Central memory CD4-positive, alpha-beta T cell (primary cell): ENCODE measurements at places on chromosomes 12 and 14.

DNA sequence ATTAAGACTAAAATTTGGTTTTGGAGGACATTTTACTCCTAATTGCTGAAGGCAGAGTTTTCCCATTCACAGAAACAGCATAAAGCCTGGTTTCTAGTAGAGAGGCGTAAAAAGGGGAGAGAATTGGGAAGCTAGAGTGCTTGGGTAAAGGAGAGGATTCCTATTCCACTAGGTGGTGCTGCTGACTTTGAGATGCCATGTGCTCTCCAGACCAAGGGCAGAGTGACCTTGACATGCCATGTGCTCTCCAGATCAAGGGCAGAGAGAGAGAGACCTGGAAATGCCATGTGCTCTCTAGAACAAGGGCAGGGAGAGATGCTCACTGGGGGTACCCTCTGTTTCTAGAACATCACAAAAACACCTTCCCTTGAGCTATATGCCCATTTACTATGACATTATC is 176.2 kb upstream of the PDZRN4 start:
- DNase-seq = no peak

DNA sequence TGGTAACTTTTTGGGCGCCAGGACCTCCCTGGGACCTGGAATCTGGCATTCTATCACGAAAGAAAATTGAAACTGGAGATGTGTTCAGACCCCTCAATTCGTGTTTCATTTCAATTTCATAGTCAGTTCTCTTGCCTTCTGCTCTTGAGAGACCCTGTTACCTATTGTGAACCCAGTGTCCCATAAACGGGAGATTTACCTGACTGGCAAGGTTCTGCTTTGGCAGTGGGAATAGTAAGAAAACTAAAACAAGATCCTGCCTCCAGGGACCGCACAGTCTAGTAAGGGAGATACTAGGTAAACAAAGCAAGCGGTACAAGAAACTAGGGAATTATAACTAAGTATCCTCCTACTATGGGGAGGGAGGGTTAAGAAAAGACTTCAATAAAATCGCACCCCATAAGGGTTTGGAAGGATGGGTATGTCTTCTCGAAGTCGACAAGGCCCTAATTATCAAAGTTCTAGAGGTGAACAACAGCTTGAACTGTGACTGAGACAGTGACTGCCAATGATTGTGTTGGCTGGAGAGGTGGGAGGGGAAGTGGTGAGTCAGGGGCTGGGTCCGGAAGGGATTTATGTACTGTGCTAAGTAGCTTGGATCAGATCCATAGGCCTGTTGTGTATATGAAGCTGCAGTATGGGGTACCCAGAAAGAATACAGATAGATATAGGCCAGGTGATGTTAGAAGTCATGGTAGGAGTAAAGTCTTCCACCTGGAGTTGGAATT is 754 bp downstream of the ACSS3 start:
- no peak for DNase-seq

DNA sequence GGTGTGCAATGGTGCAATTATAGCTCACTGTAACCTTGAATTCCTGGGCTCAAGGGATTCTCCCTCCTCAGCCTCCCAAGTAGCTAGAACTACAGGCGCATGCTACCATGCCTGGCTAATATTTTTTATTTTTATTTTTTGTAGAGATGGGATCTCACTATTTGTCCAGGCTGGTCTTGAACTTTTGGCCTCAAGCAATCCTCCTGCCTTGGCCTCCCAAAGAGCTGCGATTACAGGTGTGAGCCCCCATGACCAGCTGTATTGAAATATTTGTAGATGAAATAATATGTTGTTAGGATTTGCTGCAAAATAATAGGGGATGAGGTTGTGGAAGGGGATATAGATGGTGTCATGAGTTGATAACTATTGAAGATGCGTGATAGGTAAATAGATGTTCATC is 4.9 kb downstream of the KLHL28 start:
- no peak for DNase-seq

- DNase-seq = no peak
Observed at GRCh38 chr12:88836156-88836555, 255.9 kb upstream of the KITLG start.

GRCh38 chr12:12433203-12433731 is 76.4 kb downstream of the BORCS5 start:
- no peak for DNase-seq

DNA sequence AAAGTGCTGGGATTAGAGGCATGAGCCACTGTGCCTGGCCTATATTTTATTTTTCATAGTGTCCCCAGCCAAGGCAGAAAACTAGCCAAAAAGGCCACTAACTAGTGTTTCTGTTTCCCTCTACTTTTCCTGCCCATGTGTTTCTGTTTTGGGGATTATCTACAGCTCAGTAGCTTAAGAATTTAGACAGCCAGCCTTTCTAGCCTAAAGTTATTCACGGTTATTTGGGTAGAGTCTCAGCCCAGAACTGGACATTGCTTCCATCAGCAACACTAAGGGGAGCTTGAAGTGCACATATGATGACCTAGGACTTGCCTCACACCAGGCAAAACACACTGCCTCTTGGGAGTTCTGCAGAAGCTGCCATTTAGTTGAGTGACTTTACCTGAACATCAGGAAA is 17.9 kb downstream of the PROX2 start:
- DNase-seq = no peak

- no peak for DNase-seq
Observed at GRCh38 chr14:105554022-105554421, 27.6 kb downstream of the TMEM121 start.

DNA sequence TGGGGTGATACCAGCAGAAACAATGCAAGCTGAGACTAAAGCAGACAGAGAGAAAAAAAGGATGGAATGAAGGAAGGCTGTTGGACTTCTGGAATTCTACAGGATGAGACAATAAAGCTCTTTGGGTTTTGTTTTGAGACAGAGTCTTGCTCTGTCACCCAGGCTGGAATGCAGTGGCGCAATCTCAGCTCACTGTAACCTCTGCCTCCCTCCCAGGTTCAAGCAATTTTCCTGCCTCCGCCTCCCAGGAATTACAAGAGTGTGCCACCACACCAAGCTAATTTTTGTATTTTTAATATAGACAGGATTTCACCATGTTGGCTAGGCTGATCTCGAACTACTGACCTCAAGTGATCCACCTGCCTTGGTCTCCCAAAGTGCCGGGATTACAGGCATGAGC is 115.4 kb downstream of the EXOC5 start:
- no peak for DNase-seq

GRCh38 chr12:126493366-126494108 is 1428.3 kb downstream of the AACS start:
- DNase-seq = no peak

GRCh38 chr12:4448371-4448940 is 2.8 kb upstream of the FGF6 start:
- no peak for DNase-seq

DNA sequence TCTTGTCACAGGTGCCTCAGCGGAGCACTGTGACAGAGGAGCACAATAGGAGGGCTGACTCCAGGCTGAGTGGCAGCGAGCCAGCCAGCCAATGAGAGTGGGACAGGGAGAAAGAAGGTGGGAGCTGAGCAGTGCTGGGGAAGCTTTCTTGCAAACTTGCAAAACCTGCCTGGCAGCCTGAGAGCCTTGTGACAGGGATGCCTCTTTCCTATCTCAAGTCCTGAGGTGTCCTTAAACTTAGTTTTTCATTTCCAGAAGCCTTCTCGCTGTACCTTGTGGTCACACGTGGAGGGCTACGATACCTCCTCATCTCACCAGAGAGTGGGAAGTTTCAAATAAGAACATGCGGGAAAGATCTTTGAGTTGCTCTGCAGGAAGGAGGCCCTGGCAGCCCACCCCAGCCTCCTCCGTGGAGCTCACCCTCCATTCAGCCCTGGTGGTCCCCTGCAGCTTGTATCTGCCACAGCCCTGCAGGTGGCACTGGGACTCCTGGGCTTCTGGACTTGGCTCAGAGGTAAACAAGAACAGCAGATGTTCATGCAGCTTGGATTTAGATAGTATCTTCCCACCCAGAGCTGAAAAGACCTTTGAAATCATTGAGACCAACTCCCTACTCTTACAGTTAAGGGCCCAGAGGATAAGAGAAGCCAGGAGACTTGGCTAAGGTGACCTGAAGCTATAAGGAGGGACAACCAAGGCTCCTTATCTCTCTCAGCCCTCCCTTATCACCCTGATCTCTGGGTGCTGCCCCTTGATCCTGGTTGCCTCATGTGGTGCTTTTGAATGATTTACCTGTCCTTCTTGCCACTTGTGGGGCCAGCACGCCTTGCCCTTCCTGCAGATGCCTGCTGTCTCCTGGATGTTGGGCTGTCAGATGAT is 153.5 kb upstream of the MAX start:
- DNase-seq = no peak

DNA sequence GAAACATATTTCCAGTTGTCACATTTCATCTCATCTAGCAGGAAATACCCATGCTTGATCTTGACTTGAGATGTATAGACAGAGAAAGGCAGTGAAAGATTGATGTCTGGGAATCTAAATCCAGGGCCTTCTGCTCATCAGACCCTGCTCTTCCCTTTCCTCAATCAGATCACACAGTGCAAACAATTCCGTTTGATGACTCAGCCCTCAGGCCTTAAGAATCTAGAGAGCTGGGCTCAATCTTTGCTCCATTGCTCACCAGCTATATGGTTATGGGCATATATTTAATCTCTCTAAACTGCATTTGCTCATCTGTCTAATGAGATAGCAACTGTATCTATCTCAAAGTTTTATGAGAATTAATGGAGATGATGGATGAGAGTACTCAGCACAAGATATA is 201.8 kb upstream of the CCDC196 start:
- DNase-seq = no peak

DNA sequence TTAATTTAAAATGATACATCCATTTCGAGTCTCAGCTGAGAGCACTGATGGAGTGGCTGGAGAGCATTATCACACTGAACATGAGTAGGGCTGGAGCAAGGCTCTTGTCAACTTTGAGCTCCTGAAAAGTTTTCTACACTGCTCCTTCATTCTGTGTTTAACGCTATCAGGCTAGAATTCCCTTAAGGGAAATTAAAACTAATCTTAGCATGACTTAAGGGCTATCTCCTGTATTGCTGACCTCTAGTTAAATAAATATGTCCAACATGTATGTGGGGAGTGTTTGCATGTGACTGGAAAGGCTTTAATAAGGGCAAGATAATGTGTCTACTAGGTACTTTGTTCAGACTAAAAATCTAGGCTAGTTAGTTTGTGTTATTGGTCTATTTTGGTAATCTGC is 116.7 kb upstream of the CAND1 start:
- no peak for DNase-seq

- DNase-seq = no peak
Observed at GRCh38 chr12:86608638-86609037, 352.4 kb upstream of the MGAT4C start.

DNA sequence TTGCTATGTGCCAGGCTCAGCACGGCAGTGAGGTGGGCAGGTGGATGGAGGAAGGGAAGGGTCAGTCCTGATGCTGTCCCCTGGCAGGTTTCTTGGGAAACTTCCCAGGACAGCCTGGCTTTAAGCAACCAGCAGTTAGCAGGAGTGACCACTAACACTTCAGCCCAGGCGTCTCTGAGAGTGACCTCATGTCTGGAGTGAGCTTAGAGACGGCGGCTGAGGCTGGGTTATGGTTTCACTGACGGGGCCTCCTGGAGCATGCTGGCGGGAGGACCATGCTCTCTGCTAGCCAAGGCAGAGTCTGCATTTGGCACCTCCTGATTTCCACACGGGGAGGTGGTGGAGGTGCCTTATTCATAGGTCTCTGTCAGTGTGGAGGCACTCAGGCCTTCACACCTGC is 2.5 kb downstream of the HHIPL1 start:
- DNase-seq = no peak

DNA sequence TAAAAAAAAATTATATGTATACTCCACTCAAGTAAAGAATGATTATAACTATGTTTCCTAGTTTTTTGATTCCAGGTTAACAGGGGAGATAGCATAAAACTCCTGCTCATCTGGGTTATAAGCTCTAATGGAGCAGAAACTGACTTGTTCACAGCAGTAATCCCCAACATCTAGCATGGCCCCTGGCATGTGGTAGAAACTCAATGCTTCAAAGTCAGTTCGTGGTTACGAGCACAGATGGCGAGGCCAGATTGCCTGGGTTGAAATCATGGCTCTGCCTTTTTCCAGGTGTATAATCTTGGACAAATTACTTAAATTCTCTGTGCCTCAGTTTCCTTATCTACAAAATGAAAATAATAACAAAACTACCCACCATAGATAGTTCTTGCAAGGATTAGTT is 183.8 kb downstream of the TTC7B start:
- DNase-seq = no peak

GRCh38 chr12:119231774-119232173 is 53.0 kb downstream of the HSPB8 start:
- DNase-seq = no peak
